ENCODE measurements at places on chromosomes 6 and 20.

DNA sequence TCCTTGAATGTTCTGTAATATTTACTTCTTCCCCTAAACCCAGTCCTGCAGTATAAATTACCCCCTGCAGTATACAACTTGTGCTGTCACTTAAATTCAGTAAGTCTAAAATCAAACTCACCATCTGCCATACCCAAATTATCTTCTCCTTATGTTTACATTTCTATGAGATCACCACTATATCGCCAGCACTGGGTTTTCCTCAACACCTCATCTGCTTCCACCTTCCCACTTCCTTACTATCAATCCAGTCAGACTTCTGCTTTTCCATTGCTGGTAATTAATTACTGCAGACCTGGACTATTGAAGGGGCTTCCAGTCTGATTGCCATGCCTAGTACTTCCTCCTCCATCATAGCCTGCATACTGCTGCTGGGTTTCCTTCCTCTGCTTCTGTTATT, 15.2 kb downstream of the EFHC1 start:
- DNase-seq, result no peak

DNA sequence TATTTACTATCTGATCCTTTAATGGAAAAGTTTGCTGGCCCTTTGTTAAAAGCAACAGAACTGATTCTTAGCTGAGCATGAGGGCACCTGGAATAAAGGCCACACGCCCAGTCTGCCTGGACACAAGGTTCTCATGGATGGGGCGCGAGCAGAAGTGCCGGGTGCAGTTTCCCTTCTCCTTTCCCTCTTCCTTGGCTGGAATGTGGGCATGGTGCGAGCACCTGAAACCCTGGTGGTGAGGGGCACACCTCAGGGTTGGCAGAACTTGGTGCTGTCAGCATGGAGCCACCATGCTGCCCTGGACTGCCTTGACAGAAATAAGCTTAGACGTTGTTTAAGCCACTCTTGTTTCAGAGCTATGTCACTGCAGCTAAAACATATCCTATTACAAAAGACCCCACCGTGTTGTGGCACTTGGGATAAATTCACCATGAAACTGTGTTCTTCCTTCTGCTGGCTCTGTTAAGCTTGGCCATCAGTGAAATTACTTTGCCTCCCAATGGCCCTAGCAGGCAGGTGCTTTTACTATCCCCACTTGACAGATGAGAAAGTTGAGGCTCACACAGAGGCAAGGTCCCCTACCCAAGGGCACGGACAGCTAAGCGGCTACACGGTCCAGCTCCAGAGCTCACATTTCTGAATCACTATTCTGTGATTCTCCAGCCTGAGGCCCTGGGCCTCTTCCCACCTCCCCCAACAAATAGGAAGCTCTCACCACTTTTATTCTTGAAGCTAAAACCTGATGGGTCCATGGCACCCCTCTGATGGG, 115.9 kb downstream of the PREX1 start:
- no peak for DNase-seq

GRCh38 chr6:6091608-6092002, 84.9 kb upstream of the NRN1 start:
- DNase-seq, result no peak

DNA sequence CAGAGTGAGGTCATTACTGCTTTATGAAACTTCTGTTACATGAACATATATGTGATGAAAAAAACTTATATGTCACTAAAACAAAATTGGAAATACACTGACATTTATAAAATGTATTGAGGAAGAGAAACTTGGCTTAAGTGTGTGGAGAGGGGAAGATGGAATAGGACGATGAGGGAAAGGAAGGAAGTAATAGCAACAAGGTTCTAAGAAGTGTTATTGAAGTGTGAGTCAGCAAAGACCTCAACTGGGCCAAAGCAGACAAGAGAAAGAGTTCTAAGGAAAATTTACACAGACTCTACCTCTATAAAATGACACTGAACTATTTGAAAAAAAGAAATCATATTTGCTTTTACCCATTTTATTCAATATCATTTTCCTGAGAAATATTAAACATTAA, 38.3 kb downstream of the SNX3 start:
- DNase-seq, result no peak

DNA sequence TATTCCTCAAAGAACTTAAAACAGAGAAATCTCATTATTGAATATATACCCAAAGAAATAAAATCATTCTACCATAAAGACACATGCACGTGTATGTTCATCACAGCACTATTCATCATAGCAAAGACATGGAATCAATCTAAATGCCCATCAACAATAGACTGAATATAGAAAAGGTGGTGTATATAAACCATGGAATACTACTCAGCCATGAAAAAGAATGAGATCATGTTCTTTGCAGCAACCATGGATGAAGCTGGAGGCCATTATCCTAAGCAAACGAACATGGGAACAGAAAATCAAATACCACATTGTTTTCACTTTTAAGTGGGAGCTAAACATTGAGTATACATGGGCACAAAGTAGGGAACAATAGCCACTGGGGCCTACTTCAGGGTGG, 12.3 kb upstream of the GPR63 start:
- DNase-seq, result no peak

DNA sequence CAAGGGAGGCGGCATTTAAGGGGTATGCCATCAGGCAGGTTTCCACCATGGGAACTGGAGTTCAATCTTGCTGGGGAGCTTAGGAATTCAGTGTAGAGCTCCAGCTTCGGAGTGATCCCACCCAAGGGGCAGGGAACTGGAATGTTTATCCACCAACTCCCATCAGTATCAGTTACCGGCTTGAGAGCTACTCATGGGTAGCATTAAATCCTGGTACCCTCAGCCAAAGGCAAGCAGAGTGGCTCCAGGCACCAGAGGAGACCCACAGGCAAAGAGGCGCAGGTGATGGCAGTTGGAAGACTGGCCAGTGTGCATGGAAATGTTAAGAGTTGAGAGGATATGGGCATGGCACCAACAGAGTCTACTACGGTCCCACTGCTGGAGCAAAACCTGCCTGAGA, 14.1 kb downstream of the EDEM2 start:
- no peak for DNase-seq

DNA sequence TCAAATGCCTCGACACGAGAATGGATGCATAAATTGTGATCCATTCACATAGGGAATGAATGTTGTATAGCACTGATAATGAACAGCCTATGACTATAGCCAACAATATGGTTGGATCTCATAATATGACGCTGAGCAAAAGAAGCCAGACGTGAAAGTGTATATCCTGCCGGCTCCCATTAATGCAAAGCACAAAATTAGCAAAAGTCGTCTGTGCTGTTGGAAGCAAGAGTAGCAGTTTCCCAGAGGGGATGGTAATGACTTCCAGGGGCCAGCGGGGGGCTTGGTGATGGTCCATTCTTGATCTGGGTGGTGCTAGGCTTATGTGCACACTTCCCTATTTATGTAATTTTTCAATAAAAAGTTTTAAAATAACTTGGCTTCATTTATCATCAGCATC, 1.0 kb upstream of the TAGAP start:
- DNase-seq, result no peak

GRCh38 chr6:25181350-25181724, 97.8 kb upstream of the CARMIL1 start:
- no peak for DNase-seq

DNA sequence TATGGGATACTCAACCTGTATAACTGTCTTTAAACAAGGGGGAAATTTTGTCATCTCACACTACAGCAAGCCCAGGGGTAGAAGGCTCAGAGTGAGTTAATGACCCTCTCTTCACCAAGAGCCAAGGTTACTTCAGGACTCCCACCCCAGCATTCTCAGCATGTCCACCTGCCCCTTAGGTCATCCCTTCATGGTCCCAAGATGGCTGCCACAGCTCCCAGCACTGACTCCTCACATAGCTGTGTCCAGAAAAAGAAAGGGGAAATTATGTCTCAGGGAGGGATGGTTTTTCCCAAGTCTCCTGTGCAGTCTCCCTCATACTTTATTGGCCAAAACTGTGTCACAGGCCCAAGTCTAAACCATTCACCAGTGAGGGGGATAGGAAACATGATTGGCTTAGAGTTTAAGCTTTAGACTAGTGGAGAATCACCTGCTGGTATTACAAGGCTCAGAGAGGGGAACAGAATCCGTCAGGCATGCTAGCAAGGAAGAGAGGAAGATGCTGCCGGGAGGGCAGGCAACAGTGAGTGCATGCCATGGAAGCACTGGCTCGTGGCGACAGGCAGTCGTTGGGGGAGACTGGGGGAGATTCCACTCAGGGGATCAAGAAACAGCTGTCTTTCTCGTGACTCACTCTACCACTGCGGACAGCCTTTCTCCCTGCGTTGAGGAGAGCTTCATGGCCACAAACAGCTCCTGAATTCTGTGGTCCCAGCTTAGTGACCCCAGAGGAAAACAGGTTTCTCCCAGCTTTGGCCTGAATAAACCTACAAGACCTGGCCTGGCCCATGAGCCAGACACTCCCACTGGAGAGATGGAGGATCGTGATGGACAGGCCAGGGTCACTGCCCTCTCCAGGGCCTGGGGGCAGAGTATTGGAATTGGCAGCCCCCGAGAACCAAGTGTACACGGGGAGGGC, 37.2 kb downstream of the HM13 start:
- DNase-seq, result peak; percentile 47

- peak; percentile 89 for DNase-seq
Observed at GRCh38 chr6:104625536-104625935, 234.2 kb downstream of the HACE1 start.

- no peak for DNase-seq
Observed at GRCh38 chr6:102732898-102733297, 1339.4 kb downstream of the GRIK2 start.

- no peak for DNase-seq
Observed at GRCh38 chr20:31759836-31760518, 20.9 kb downstream of the TPX2 start.

DNA sequence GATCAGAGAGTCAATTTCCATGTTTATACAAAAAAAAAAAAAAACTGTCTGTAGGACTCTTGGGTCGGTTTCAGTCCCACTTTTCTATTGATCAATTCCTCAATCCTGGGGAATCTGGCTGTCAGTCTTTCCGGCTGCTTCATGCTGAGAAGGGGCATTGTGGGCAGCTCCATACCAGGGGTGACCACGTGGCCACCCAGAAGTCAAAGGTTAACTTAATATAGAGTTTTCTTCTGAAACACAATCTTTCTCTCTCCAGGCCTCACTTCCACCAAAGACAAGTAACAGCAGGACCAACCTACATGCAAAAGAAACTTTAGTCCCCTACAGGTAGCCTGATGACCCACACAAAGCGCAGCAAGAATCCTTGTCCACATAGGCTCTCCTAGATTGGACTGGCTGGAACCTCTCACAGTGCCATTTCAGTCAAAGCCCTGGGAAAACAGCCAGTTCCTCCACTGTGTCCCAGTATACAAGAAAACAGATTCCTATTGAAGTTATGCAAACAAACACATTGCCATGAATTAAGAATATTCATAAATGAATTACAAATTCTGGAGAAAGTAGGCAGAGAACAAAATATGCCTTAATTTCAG, 18.5 kb upstream of the SERPINB9 start:
- DNase-seq, result no peak

GRCh38 chr6:112205427-112206109, 48.8 kb downstream of the LAMA4 start:
- DNase-seq, result peak; percentile 47

- DNase-seq, result peak; percentile 68
Observed at GRCh38 chr6:139540276-139540675, 165.8 kb upstream of the CITED2 start.

DNA sequence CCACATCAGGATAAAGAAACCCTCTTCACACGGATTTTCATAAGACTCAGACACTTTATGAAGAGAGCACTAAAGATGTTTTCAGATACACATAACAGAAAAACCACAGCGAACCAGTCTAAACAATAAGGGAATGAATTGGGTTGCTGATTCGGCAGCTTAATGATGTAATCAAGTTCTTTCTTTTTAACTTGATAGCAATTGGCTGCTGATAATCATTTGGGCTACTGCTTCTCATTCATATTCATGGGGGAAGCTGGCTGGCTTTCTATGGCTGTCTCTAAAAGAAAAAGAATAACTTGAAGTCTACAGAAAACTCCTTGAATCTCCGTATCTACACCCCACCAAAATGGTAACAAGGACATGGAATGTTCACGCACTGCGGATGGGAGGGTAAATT, 20.0 kb upstream of the TMEM181 start:
- no peak for DNase-seq

DNA sequence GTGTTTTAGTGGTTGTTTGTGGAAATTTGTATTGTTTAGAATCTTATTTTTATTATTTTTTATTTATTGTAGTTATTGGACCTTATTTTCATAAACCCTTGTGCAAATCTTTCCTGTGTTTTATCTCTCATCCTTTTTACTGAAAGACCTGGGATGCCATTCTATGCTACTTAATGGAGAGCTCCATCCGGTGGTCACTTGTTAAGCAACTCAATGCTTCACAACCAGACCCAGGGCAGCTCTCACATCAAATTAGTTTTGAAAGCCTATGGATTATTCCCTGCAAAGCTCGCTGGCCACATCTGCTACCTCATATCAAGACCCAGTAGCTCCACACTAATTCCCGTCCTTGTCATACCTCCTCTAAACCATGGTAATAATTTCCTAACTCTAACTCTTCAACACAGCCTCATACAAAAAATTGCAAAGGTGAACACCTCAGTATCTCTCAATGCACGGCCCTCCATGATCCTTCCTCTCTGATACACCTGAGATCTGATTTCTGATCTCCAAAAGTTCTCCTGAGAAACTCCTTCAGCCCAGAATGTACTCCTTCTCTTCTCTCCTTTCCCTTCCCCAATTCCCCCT, 296.6 kb upstream of the MANEA start:
- peak; percentile 38 for DNase-seq

DNA sequence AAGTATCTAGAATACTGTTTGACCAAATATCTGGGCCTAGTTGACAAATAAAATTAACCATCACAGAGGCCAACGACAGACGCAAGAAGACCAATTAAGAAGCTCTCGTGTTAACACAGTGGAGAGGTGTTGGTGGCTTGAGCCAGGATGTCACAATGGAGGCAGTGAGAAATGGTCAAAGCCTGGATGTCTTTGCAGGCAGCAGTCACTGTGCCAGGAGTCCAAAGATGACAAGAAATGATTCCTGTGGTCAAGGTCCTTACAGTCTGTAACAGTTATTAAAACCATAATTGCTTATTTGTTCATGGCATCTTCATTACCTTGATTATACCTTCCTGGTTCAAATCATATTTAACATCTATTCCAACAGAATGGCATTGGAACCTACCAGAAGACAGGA, 91.3 kb upstream of the EDN1 start:
- no peak for DNase-seq

DNA sequence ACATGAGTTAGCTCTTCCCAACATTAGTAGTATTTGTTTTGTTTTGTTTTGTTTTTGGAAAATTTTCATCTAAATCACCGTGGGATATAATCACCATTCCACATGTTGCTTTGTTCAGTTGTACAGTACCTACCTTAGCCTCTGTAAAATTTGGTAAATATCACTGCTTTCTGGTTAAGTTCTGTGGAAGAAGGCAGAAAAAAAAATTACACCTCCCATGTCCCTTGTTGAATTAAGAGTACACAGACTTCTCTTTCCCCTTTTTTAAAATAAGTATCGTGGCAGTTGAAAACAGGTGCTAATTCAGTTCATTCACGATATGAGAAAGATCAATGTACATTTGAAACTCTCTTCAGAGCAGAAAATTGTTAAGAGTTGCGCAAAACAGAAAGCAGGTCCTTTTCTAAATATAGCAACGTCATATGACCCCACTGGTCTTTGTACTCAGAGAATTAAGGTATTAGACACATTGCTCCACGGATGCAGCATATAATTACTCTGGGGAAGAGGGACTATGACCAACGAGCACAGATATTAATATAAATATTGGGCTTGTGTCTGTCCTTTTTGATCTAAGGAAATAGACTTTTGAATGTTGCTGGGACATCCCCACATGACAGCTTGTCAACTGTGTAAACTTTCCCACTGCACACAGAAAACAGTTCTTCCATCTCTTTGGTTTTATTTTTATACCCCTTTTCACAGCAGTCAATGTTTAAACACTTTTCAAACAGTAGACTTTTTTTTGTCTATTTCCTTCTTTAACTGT, 58.6 kb upstream of the ZNF217 start:
- no peak for DNase-seq

Data from fibroblast of skin of scalp (primary cell).